ENCODE measurements at places on chromosomes 5 and 9.

- DNase-seq: no peak
Measured at GRCh38 chr5:10612251-10612650, 48.4 kb downstream of the ANKRD33B start.

- no peak for DNase-seq
Measured at GRCh38 chr5:16980983-16981382, 44.9 kb upstream of the MYO10 start.

DNA sequence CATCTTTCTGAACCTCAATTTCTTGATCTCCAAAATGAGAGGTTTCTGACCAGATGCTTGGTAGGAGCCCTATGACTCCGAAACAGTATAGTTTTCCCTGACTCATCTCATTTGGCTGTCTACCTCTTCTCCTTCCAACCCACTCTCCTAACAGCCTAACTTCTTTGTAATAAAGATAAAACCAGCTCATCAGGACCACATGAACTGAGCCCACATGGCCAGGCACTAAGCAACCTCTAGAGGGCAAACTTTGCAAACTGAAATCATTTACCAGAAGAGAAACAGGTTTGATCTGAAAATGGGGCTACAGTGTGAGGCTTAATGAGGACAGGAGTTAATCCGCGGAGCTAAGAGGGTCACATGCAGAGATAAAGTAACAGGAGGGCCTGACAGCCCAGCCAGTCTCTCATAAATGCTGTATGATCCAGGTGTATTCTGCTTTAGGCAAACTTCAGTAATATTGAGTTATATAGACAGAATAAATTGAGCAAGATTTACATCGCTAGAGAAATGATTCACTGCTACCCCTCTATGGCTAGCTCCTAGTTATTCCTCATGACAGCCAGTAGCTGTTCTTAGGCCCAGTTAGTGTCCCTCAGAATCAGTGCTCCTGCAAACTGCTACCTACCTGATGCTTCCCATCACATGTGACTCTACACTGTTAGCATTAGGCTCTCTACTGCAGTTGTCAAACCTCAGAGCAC is 64.6 kb downstream of the ABCA1 start:
- DNase-seq: no peak

- no peak for DNase-seq
Measured at GRCh38 chr9:75023846-75024245, 4.2 kb downstream of the CARNMT1 start.

DNA sequence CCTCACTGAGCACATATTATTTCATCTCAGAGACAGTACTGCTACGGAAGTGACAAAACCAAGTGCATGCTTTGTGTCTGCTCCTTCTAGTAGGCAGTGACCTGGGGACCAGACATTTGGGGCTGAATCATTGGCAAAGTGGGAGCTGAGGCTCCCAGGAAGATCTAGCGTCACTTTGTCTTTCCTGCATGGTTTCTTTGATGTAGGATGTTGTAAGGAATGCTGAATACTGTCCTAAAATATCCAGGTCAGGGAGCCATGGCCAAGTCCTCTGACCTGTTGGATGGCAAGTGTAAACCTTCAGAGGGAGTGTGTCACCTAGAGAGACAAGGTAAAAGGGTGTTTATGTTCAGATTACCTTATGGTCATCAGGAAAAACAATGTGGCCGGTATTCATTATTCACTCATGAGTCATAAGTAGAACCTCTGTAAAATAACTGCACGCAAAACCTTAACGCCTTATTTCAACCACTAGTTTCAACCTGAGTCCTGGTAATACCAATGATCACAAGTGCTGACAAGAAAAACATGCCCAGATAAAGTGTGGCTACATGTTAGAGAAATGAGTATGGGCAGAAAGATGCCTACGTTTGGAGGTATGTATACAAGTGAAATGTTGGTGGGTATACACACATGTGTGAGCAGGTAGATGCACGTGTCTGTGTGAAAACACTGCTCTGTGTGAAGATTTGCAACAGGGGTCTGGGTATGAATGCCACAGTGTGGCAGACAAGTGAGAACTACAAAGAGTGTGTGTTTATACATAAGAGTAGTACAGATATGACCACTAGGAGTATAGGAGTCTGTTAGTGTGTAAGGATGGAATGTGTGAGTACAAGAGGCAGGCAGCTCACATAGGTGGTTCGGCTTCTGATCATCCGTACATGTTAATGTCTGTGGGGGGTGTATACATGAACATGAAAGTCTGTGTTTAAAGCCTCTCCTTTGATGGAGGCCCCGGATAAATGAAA is 263.9 kb downstream of the SPOCK1 start:
- no peak for DNase-seq

DNA sequence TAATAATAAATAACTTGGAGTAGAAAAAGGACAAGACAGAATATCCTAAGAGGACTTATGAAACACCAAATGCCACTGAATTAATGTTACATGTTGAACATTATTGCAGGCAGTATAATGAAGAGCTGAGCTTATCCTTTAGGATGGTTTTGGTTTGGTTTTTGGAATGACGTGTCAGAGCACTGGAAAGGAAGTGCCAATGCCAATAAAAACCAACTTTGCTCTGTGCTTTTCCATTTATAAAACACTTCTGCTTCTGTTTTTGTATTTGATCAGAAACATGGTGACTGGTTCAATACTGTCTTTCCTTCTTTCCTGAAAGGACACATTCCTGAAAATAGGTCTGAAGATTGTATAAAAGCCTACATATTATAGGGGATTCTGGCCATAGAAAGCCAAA is 4.2 kb downstream of the MEGF10 start:
- no peak for DNase-seq

- DNase-seq: no peak
Measured at GRCh38 chr5:28505121-28505520, 1466.7 kb upstream of the CDH9 start.

- DNase-seq: no peak
Measured at GRCh38 chr5:74250304-74251102, 390.0 kb downstream of the ENC1 start.

DNA sequence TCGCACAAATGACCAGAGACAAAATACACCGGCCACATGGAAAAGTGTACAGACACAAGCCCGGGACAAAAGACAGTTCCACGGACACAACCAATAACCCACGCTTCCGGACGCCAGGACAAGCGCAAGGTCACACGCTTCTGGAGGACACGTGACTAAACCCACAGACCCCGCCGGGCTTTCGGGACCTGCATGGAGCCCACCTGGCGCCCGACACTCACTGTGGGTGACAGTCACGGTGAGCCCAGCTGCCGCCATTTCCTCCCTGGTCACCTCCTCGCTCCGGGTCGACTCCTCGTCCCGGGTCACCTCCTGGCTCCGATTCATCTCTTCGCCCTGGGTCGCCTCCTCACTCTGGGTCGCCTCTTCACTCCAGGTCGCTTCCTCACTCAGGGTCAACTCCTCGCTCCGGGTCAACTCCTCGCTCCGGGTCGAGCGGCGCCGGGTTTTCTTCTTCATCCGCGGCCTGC is 470 bp downstream of the BAG1 start:
- peak; percentile 31 for DNase-seq

GRCh38 chr9:16708656-16709435 is 161.6 kb downstream of the BNC2 start:
- DNase-seq: no peak

GRCh38 chr5:33465120-33465519 is 24.4 kb downstream of the TARS1 start:
- no peak for DNase-seq

DNA sequence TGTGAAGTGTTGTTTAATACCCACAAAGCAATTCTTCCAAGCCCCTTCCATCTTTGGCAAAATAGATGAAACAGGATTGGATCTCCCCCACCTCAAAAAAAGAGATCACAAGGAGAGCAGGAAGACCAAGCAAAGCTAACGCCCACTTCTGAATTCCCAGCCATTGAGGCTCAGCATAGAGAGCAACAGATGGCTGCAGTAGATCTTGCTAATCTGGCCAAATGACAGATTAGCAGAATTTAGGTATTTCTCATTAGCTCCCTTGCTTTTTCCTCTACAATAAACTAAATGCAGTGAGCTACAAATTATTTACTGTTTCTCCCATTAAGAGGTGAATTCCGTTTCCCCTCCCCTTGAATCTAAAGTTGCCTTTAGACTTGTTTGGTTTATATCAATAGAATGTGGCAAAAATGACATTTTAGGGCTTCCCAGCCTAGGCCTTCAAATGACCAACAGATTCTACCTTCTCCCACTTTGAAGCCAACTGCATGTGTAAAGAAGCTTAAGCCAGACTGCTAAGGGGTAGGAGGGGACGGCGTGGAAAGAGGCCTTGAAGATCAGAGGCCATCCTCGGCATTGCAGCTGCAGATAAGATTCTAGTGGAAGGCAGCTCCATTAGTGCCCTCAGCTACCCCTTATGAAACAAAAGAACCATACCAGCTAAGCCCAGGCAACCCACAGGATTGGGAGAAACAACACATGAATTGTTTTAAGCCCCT is 56.8 kb upstream of the CPEB4 start:
- DNase-seq: no peak

- DNase-seq: no peak
Measured at GRCh38 chr5:106408570-106408969, 1262.2 kb downstream of the EFNA5 start.

- no peak for DNase-seq
Measured at GRCh38 chr5:68070591-68071281, 144.8 kb upstream of the PIK3R1 start.

DNA sequence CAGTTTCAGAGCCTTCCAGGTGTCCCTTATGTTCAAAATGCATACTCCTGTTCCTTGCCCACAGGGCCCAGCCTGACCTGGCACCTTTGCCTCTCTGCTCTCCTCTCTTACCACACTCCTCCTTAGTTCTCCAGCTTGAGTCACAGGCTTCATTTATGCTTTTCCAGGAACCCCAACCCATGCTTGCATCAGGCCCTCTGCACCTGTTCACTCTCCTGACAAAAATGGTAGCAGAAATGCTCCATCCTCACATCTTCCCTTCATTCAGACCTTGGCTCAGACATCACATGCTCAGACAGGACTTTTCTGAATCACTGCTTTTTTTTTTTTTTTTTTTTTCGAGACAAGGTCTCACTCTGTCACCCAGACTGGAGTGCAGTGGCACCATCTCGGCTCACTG is 15.1 kb upstream of the RNF145 start:
- no peak for DNase-seq

DNA sequence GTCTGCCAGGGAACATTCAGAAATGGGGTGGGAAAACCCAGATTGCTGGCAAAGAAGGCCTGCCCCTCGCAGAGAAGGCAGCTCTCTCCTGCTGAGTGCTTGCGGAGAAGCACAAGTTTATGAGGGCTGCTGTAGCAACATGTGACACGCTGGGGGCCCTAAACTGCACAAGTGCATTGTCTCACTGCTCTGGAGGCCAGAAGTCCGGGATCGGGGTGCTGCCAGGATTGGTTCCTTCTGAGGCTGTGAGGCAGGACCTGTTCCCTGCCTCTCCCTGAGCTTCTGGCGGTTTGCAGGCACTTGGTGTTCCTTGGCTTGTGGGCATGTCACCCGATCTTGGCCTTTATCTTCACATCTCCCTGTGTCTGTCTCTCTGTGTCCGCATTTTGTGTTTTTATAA is 75.6 kb upstream of the NEURL1B start:
- no peak for DNase-seq

DNA sequence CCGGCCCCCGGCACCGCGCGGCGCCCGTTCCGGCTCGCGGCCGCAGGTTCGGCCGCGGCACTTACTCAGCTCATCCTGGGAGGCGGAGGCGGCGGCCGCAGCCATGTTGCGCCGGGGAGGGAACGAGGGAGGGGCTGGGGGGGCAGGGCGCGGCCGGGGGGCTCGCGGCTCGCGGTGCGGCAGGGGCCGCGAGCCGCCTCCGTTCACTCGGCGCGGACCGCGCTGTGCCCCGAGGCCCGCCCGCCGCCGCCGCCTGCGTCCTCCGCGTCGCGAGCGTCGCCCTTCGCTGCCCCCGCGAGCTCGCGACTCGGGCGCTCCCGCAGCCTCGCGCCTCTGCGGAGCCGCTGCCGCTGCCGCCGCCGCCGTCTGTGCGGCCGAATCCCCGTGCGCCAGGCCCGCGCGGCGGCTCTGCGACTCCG is 735 bp downstream of the ECPAS start:
- DNase-seq: peak; percentile 10

GRCh38 chr5:59420596-59420995 is 472.9 kb downstream of the PDE4D start:
- no peak for DNase-seq

- DNase-seq: no peak
Measured at GRCh38 chr9:89815903-89816573, 211.2 kb downstream of the GADD45G start.

- no peak for DNase-seq
Measured at GRCh38 chr9:14111696-14112095, 202.2 kb downstream of the NFIB start.

DNA sequence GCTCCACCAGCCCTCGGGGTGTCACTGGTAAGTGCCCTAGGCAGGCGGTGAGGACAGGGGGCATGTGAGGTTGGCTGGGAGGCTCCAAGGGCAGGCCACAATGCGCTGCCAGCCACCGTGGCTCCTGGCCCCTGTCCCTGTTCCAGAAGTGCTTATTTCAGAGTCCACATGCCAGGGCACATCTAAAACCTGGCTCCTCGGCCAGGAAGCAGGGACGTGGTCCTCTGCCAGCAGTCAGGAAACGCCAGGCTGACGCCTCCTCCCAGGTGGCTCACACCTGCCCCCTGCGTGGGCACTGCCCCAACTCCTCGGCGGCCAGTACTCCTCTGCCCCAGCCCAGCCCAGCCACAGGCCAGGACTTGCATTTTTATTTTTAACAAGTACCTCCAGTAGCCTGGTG is 68.5 kb downstream of the SECISBP2 start:
- no peak for DNase-seq

- DNase-seq: no peak
Measured at GRCh38 chr9:95181226-95181818, 136.2 kb downstream of the FANCC start.

GRCh38 chr9:114472765-114473446 is 32.4 kb downstream of the WHRN start:
- DNase-seq: no peak

DNA sequence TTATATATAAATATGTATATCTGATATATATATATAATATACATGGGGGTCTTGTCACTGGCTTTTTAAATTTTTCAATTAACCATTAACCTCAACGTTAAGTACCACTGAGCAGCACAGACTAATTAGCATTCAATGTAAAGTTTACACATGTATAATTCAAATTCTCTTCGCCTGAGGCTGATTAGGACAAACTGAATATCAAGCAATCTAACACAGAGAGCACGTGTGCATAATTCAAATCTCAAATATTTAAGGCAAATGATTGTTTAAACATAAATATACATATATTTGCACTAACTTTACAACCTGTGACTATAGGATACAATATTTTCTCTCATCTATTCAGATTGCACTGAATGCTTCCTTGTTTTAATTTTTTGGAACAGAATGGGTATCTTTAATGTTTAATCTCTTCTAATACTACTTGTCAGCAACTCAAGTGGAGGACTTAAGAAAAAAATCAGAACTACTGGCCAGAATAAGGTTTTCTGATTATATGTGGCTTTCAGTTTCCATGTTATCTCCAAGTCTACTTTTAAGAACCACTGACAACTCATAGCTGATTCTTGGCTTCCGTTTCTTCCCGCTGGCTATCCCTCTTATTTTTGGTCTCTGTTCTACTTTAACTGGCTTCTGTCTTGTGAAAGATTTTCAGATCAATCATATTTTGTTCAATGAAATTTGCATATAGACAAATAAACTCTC is 204.8 kb downstream of the MLLT3 start:
- DNase-seq: no peak
